ENCODE measurements at places on chromosomes 13 and 19. TPM values are rescaled to one million over a fixed set of nuclear protein-coding genes. Genes with fewer than 3 reads are reported as not detected.

DNA sequence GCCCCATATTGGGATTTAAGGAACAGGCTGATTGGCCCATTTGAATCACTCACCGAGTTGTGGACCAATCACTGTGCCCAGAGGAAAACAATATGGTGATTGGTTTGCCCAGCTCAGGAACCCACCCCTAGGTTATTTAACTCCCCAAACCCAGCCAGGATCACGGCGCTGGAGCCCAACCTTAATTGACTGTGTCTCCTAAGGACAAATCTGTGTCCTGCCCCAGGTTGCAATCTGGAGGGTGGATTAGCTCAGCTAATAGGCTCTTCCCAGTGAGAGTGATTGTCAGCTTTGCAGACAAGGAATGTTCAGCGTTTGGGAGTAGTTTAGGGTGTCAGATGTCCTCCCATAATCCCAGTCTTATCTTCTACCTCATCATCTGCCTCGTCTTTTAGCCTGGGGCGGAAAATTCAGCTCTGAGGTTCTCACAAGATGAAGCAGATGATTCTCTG lies 3.5 kb upstream of the ZNF358 start:
- no peaks in the 10 kb centered on the region for H3K27me3 ChIP-seq
- no peak overlapping the region for H3K4me3 ChIP-seq
- no peak overlapping the region for H3K27ac ChIP-seq

The COL5A3 gene
- 43.3 TPM for total RNA-seq

The BEST2 gene
- total RNA-seq, result 0.14 TPM

DNA sequence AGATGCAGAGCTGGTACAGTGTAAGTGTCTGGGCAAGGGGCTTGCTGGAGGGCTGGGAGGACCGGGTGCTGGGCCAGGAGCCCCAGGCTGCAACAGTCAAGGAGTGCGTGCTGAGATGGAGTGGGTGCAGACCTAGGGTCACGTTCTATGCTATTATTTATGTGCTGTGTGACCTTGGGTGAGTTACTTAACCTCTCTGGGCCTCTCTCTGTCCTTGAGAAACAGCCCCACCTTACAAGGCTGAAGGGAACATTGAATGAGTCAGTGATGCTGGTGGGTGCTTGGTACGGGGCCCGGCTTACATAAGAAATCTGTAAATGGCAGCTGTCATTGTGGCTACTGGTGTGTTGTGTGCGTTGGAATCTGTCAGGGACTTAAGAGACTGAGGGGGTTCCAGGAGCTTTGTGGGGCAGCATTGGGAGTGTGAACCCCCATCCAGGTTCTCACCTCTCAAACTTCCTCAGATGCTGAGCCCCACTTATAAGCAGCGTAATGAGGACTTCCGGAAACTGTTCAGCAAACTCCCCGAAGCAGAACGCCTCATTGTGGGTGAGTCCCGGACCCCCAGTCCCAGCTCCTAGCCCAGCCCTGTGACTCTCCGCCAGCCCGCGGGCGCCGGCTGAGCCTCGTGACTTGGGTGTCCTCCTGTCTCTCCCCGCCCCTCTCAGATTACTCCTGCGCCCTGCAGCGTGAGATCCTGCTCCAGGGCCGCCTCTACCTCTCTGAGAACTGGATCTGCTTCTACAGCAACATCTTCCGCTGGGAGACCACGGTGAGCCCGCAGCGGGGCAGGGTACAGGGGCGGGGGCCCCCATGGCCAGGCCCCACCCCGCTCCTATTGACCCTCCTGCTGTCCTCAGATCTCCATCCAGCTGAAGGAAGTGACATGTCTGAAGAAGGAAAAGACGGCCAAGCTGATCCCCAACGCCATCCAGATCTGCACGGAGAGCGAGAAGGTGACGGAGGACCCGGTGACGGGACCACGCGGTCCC lies 9.6 kb downstream of the GRAMD1A start:
- no peaks in the 10 kb centered on the region for H3K27me3 ChIP-seq
- H3K27ac ChIP-seq, result no peak overlapping the region
- H3K4me1 ChIP-seq, result peaks cover 8% of the 10 kb centered on the region
- no peak for DNase-seq

The TEKTIP1 gene
- not detected for total RNA-seq

All from uterus (tissue), 4 donors.